ENCODE measurements at places on chromosomes 13 and 19.

GRCh38 chr19:9037400-9038062 is 27.3 kb upstream of the MUC16 start:
- no peak for DNase-seq
- peaks cover 18% of the 10 kb centered on the region for H3K4me1 ChIP-seq
- H3K27ac ChIP-seq = no peak overlapping the region
- H3K36me3 ChIP-seq = no peaks in the 10 kb centered on the region
- no peak overlapping the region for H3K4me3 ChIP-seq

GRCh38 chr19:39951686-39952085 is 17.3 kb upstream of the FCGBP start:
- H3K27me3 ChIP-seq = no peaks in the 10 kb centered on the region

DNA sequence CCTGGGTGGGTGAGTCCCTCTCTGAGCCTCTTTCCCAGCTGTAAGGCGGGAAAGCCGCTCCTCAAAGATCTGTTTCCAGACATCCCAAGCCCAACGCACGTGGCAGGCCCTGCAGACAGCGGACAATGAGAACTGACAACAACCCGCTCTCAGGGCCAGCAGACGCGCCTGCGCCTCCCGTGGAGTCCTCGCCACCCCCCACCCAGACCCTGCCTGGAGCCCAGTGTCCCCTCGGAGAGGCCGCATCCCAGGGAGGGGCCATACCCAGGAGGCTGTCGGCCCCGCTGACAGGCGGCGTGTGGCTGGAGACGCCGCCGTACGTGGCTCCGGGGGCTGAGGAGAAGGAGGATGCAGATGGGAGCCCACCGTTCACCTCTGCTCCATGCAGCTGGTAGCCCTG is 16.3 kb upstream of the UQCR11 start:
- no peak for DNase-seq
- H3K27me3 ChIP-seq = no peaks in the 10 kb centered on the region
- H3K36me3 ChIP-seq = peaks cover 51% of the 10 kb centered on the region
- no peak overlapping the region for H3K4me3 ChIP-seq

GRCh38 chr19:13693889-13694288 is 70.4 kb upstream of the MRI1 start:
- H3K27ac ChIP-seq = no peak overlapping the region
- H3K27me3 ChIP-seq = no peaks in the 10 kb centered on the region
- H3K4me1 ChIP-seq = no peaks in the 10 kb centered on the region
- no peak for DNase-seq
- H3K4me3 ChIP-seq = no peak overlapping the region

GRCh38 chr13:94093652-94094315 is 385.7 kb downstream of the DCT start:
- H3K27ac ChIP-seq = no peak overlapping the region
- no peak for DNase-seq
- H3K36me3 ChIP-seq = no peaks in the 10 kb centered on the region

- no peak for DNase-seq
- H3K27ac ChIP-seq = no peak overlapping the region
- peaks cover 21% of the 10 kb centered on the region for H3K4me1 ChIP-seq
- H3K4me3 ChIP-seq = no peak overlapping the region
- H3K36me3 ChIP-seq = no peaks in the 10 kb centered on the region
These were observed 67.7 kb upstream of the STARD13 start for GRCh38 chr13:33353210-33353609.

DNA sequence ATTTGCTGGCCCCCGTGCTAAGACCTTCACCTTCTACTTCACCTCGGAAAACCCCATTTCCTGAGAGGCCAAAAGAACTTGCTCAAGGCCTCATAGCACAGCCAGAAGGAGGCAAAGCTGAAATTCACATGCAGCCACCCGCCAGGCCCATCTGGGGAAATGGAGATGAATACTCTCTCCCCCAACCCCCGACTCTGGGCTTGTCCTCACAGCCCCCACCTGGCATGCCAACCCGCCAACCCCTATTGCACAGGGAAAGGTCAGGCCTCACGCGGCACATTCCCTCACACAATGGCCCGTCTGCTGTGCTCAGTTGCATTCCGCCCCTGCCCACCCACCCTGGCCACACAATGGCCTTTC is 3.2 kb downstream of the PRX start:
- H3K36me3 ChIP-seq = no peaks in the 10 kb centered on the region
- H3K4me1 ChIP-seq = peaks cover 20% of the 10 kb centered on the region
- no peak overlapping the region for H3K4me3 ChIP-seq
- no peaks in the 10 kb centered on the region for H3K27me3 ChIP-seq

DNA sequence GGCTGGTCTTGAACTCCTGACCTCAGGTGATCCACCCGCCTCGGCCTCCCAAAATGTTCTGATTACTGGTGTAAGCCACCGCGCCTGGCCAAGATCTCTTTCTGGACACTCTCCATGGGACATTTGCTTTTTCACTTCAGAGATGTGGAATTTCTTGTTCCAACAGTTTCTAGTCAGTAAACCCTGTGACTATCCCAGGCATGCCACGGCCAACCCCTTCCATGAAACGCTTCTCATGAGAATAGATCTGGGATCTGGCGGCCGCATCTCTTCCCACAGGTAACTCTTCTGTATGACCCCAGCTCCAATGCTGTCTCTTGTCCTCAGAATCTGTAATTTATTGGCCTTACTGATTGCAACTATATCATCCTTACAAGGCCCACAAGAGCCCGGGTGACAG is 16.2 kb downstream of the PLPP2 start:
- H3K36me3 ChIP-seq = no peaks in the 10 kb centered on the region
- H3K4me3 ChIP-seq = no peak overlapping the region
- DNase-seq = no peak
- no peaks in the 10 kb centered on the region for H3K4me1 ChIP-seq

DNA sequence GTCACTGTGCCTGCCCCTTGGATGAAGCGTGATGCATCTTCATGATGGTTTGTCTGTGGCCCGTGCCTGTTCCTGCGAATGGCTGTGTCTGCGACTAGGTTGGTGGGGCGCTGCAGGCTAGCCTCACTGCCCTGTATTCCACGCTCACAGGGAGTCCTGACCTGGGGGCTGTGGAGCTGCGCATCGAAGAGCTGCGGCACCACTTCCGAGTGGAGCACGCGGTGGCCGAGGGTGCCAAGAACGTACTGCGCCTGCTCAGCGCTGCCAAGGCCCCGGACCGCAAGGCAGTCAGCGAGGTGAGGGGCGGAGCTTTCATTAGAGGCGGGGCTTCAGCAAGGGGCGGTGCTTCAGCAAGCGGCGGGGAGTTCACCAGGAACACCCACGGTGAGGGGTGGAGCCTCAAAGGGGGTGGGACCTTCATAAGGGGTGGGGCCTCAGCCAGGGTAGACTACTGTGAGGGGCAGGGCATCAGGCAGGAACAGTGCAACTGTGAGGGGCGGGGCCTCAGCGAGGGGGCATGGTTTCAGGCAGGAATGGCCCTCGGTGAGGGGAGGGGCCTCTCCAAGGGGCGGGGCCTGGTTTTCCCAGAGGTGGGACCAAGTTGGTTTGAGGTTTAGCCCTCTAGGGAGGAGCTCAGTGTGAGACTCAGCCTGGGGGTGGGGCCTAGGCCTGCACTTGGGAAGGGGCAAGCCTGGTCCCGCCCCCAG is 17.2 kb downstream of the PKN1 start:
- H3K27me3 ChIP-seq = no peaks in the 10 kb centered on the region
- DNase-seq = peak; percentile 87
- no peak overlapping the region for H3K4me3 ChIP-seq
- no peak overlapping the region for H3K27ac ChIP-seq
- peaks cover 39% of the 10 kb centered on the region for H3K36me3 ChIP-seq

- no peak overlapping the region for H3K27ac ChIP-seq
- H3K27me3 ChIP-seq = no peaks in the 10 kb centered on the region
- H3K4me3 ChIP-seq = no peak overlapping the region
- no peak for DNase-seq
- no peaks in the 10 kb centered on the region for H3K36me3 ChIP-seq
- no peaks in the 10 kb centered on the region for H3K4me1 ChIP-seq
These were observed 420.9 kb upstream of the NBEA start for GRCh38 chr13:34521171-34521570.

- H3K4me1 ChIP-seq = no peaks in the 10 kb centered on the region
- no peaks in the 10 kb centered on the region for H3K36me3 ChIP-seq
- no peak overlapping the region for H3K27ac ChIP-seq
- no peak for DNase-seq
These were observed 779.5 kb downstream of the GPC5 start for GRCh38 chr13:92177966-92178365.

Measured in HCT116 (cell line).